ENCODE measurements at places on chromosomes 7 and 10.

DNA sequence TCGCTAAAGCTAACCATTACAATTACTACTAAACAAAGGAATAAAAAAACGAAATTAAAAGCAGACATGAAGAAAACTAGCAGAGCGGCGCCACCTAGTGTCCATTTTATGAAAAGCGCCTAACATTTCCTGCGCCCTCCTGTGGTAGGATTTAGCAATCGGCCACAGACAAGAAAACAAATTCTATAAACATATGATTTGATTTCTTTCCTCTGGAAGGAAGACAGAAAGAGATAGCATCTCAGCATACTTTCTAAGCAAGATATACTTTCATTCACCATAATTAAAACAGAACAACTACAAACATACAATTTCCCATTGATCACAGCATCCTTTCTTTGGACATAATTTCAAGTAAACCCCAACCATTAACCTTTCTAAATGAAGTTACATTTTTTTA lies 337.7 kb upstream of the NPVF start:
- peak; percentile 9 for DNase-seq

DNA sequence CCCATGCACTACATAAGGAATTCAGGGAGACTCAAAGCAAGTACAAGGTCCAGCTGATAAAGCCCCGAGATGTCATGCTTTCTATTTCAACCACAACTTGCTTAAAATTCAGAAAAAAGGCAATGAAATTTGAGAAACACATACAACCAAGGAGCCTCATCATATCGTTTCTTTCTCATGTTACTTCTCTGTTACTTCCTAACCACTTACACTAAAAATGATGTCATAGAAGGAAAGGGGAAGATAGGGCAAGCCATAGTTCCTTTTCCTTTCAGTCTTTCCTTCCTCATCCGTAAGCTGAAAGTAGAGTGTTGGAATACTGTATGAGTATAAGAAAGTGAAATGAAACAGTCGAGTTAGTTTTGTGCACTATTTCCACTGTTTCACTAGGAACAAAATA lies 27.9 kb upstream of the CDK14 start:
- no peak for DNase-seq

DNA sequence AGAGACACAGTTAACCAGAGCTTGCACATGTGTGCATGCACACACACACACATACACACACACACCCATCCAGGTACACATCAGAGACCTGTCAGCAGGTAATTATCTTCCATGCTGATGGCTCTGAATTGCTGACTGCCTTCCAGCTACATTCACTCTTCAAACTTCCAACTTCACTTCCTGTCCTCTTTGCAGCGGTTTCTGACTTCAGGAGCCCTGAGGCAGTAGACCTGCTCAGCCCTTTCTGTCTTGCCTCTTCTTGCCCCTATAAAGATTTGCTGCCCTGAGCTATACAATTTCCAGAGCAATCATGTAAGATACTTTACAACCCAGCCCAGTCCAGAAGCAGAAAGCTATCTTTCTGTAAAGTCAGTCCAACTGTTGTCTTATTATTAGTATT lies 310.2 kb downstream of the FGFR2 start:
- no peak for DNase-seq

- no peak for DNase-seq
These were observed 3.2 kb downstream of the PARP12 start for GRCh38 chr7:140059273-140060242.

- no peak for DNase-seq
These were observed 231.7 kb downstream of the SKIDA1 start for GRCh38 chr10:21293518-21294356.

DNA sequence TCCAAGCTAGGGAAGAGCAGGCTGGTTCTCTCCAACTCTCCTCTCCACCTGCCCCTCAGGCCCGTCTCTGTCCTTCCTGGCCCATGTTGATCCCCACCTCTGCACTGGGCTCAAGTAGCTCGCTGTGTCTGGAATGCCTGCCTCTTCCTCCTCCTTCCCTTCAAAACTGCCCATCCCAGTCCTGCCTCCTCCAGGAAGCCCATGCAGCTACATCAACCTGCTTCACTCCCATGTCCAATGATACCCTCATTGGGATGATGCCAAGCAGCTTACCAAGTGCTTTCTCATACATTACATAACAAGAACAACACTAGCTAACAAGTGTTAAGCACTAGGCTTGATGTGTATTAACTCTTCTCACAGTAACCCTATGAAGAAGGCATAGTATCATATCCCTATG lies 8.2 kb downstream of the ASB10 start:
- DNase-seq, result no peak

GRCh38 chr10:63446716-63447440 lies 18.9 kb downstream of the JMJD1C start:
- DNase-seq, result no peak

DNA sequence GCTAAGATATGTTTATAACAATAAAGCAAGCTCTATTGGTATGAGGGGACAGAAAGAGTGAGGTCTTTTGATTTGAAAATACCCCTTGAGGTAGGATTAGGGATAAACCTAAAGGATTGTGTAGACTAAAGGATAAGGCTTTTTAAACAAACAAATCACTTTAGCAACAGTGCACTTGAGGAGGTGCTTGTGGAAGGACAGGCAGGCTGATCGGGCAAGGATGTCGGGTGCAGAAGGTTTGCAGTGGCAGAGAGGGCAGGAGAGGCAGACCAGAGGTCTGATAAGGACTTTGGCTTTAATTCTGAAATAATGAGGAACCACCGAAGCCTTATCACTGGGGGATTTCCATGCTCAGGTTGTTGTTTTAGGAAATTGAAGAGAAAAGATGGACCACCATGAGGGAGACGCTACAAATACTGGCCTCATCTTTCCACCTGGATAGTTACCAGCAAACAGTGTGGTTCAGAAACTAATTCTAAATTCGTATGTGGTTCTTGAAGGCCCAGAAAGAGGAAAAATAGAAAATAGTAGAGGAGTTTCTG lies 119.5 kb upstream of the KLF6 start:
- DNase-seq, result no peak

GRCh38 chr7:19690736-19691135 lies 18.1 kb downstream of the POLR1F start:
- DNase-seq, result no peak

GRCh38 chr7:84914598-84914997 lies 272.3 kb downstream of the SEMA3D start:
- DNase-seq, result no peak

- DNase-seq, result no peak
These were observed 87.0 kb downstream of the PCGF5 start for GRCh38 chr10:91307489-91307888.

DNA sequence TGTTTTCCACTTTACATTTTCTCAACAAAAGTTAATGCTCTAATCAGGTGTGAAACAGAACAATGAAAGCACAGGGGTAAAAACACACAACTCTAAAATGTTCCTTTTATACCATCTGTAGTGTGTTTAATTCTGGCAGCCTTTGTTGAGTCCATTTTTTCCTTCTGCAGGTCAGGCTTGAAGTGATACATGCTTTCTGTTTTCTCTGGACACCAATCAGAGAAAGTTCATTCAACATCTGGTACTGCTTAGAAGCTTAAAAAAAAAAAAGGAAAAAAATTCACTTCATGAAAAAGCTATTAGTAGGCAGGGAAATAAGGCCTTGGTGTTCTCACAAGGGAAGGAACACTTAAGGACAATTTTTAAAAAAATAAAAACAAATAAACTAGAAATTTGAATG lies 231.3 kb upstream of the RHOBTB1 start:
- DNase-seq, result no peak

- no peak for DNase-seq
These were observed 49.4 kb downstream of the VWC2 start for GRCh38 chr7:49822856-49823255.

GRCh38 chr7:37730501-37730900 lies 46.9 kb downstream of the GPR141 start:
- no peak for DNase-seq

DNA sequence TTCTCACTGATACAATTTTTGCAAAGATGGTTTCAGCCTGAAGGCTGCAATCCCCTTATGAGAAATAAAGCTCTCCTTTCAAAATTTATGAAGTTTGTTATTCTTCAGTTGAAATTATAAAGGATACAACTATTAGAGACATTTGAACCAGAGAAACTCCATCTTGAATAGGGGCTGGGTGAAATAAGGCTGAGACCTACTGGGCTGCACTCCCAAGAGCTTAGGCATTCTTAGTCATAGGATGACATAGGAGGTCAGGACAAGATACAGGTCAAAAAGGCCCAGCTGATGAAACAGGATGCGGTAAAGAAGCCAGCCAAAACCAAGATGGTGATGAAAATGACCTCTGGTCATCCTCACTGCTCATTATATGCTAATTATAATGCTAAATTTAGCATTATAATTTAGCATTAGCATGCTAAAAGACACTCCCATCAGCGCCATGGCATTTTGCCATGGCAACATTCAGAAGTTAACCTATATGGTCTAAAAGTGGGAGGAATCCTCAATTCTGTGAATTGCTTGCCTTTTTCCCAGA lies 22.4 kb upstream of the IFIT1B start:
- no peak for DNase-seq

DNA sequence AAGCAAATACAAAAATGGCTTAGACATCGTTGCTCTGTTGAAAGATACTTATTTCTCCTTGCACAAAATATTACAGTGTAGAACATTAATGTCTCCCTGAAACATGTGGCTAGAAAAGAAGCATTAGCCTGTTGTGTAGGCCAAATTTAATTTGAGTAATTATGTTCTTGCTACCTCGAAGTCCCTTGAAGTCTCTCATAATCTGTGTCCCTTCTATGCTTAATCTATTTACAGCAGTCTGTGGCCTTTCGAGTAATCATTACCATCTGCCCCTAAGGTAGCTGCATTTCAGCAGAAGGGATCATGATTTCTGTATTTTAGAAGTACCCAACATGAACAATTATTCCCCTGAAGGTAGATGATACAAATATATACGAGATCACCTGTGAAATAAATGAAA lies 615.2 kb downstream of the GRM8 start:
- no peak for DNase-seq

DNA sequence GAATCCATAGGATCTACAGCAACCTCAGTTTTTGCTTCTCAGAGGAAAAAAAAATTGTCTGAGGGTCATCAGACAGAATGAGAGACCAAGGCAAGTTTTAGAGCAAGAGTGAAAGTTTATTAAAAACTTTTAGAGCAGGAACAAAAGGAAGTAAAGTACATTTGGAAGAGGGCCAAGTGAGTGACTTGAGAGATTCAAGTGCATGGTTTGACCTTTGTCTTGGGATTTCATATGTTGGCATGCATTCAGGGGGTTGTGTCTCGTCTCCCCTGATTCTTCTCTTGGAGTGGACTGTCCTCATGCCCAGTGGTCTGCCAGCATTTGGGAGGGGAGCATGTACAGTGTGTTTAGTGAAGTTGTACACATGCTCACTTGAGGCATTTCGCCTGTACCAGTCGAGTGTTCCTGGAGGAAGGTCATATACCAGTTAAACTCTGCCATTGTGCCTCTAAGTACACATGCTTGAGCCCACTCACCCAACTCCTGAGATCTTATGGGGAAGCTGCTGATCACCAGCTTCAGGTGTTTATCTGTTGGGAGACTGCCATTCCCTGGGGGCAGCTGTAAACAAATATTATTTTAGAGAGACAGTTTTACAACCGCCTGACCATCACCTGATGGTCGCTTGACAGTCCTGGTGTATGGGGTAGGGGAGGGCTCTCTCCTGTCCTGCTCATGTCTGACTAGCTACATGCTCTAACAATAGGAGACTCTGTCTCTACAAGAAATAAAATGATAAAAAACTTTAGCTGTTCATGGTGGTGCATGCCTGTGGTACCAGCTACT lies 109.4 kb downstream of the EEPD1 start:
- DNase-seq, result no peak

DNA sequence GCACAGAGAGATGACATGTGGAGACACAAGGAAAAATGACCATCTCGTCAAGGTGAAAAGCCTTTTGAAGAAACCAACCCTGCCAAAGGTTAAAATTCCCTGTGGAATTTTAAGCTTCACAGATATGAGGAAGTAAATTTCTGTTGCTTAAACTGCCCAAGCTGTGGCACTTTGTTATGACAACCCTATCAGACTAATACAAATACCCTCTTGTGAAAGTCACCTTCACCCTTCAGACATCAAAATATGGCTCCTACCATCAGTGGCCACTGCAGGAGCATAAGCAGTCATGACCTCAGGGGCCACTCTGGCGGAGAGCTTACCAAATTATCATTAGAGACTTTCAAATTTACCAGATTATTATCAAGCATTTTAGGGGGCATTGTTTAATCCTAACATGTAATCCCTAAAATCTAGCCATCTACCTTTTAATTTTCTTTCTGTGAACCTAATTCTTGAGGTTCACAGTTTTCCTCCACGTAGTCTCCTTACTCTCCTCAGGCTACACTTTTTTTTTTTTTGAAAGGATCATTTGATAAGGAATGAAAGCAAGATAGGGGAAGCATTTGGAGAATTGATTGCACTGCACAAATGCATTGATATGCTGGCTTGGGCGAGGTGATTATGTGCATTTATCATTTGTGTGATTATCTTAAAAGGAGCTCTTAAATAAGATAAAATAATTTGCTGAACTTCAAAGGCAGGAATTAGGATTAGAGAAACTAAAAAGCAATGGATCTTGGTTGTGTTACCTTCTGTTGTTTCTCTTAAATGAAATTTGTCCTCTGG lies 90.3 kb downstream of the TMEM168 start:
- DNase-seq, result no peak

GRCh38 chr10:128081720-128082119 lies 44.5 kb downstream of the MKI67 start:
- DNase-seq, result no peak

- no peak for DNase-seq
These were observed 89.5 kb downstream of the ZNF92 start for GRCh38 chr7:65463184-65463583.

- no peak for DNase-seq
These were observed 1.5 kb downstream of the PTPN12 start for GRCh38 chr7:77538281-77539212.

- DNase-seq, result no peak
These were observed 63.7 kb downstream of the TSPAN12 start for GRCh38 chr7:120794106-120794729.

- DNase-seq, result no peak
These were observed 2.5 kb downstream of the VOPP1 start for GRCh38 chr7:55569797-55570196.

- DNase-seq, result no peak
These were observed 171.9 kb downstream of the HDAC9 start for GRCh38 chr7:18667466-18667865.

- no peak for DNase-seq
These were observed 8.1 kb downstream of the TRIM8 start for GRCh38 chr10:102652170-102652916.

- no peak for DNase-seq
These were observed 13.0 kb downstream of the DOCK1 start for GRCh38 chr10:126917975-126918908.

DNA sequence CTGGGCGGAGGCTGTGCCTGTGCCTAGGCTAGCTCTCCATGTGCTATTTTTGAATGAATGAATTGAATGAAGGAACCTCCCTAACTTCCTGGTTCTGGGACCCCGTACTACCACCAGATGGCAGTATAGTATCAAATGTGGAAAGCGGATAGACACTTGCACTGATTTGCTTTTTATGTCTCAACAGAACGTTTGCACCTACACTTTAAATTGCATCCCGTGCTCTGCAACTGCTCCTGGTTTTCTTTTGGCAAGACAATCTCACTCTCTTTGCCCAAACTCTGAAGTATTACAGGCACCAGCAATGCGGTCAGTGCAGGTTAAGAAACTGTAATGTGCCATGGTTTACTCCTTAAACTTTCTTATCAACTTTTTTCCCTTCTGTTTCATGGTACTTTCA lies 6.5 kb downstream of the FZD8 start:
- peak; percentile 36 for DNase-seq
